ENCODE measurements at places on chromosomes 12 and 14. TPM values are rescaled to one million over a fixed set of nuclear protein-coding genes. Genes with fewer than 3 reads are reported as not detected.

GRCh38 chr14:50936016-50936340 lies 8.3 kb downstream of the PYGL start:
- no peak for DNase-seq

GRCh38 chr14:53409289-53409688 lies 256.2 kb upstream of the DDHD1 start:
- no peak for DNase-seq

DNA sequence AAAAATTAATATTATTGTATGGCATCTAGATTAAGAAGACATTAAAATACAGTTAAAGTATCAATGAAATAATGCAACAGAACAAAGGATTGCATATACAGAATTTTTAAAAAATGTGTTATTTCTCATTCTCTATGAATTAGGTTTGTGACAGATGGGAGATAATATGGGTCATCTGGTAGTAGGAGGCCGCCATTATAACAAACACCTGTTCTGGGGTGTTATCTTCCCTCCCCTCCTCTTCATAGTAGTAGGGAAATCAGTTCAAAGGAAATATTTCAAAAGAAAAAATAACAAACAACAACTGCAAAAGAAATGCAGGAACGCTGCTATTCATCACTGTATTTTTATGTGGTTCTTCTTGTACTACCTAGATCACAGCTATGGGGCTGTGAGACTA lies 187.0 kb upstream of the ATP2B1 start:
- no peak for DNase-seq

- no peak for DNase-seq
Observed at GRCh38 chr14:45028107-45028626, 55.7 kb upstream of the PRPF39 start.

DNA sequence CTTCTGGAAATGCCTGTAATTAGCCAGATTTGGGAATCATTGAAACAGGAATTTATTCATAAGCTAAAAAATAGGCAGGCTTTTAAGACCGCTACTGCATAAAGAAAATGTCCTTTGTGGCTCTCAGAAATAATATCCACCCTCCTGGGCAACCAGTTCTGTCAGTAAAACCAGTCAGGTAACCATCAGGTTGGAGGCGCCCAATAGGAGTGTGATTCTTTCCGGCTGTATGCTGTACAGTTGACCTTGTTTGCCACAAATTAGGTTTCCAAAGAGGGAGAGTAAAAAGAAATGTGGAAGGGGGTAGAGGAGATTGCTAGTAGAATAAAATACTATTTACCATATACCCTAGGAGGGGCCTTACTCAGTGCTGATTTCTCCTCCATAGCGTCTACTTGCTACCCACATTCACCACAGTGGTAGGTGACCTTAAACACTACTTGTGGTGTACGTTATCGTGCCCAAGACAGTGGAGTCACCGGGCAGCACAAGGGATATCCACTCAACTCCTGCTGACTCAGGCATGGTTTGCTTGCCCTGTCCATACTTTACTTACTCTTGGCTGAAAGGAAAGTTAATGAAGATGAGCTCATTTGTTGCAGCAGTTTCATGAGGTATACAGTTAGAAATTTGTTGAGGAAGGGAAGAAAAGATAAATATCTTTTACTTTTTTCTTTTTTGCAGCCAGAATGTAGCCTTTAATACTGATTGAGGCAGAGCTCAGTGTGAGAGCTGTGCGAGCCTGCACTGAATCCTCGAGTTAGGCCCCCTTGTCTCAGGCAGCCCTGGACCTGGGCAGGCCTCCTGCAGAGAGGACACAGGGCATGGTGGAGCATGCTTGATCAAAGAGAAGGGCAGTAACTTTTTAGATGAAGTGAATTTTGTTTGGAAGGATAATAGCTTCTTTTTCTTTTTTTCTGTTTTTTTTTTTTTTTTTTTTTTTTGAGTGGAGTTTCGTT lies 76.7 kb downstream of the DIP2B start:
- no peak for DNase-seq

DNA sequence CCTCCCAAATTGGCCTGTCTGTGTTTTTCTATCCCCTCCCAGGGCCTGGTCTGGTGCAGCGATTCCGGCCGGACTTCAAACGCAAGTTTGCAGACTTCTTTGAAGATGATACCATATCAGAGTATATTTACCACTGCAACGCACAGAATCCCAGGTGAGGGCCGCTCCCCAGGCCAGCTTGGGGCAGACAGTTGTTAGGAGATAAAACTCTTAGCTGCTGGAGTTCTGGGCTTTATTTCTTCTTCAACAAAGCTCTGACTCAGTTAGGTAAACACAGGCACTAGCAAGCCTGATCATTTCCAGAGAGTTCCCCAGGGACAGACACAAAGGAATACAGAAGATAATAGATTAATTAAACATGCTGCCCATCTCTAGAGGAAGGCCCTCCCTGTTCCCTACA lies 8.3 kb downstream of the ABHD4 start:
- no peak for DNase-seq

- DNase-seq = no peak
Observed at GRCh38 chr12:67925552-67925951, 63.7 kb upstream of the IFNG-AS1 start.

GRCh38 chr12:81992461-81992860 lies 233.3 kb upstream of the PPFIA2 start:
- peak; percentile 2 for DNase-seq

Gene CDH24
- 4.5 TPM for total RNA-seq

Gene MGAT2
- 30.7 TPM for total RNA-seq

Gene KRT5
- 1,219 TPM for total RNA-seq

Gene RD3L
- total RNA-seq = not detected

Gene CCDC175
- not detected for total RNA-seq

Gene NEUROD4
- total RNA-seq = not detected

All from tongue (tissue), 3 donors.